Urothelium cell line (cell line): ENCODE measurements at places on chromosomes 13 and 19.

DNA sequence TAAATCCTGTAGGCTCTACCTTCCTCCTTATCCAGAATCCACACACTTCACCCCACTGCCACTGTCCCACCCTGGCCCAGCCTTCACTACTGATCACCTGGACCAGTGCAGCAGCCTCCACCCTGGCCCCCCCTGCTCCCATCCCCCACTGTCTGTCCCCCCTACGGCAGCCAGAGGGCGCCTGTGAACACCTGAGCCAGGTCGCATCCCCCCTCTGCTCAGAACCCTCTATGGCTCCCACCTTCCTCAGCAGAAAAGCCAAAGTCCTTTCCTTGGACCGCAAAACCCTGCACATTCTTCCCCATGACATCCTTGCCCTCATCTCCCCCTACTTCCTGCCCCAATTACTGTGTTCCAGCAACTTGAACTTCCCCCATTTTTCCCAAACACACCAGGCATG is 20.6 kb downstream of the ELAVL3 start:
- no peak for DNase-seq

DNA sequence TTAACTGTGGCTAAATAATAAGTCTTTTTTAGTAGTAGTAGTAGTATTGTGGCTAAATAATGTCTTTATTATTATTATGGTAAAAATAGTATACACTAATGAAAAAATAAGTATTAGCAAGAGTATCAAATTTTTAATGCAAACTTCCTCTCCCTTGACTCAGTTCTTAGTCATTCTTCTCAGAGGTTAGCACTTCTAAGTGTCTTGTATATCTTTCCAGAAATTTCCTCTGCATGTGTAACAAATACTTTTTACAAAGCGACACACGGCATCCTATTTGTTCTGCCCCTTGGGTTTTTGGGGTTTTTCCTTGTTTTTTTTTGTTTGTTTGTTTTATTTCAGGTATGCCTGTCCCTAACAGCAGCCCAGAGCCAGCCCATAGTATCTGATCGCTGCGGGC is 20.9 kb downstream of the SIN3B start:
- no peak for DNase-seq

- no peak for DNase-seq
These were observed 114.6 kb upstream of the ZNF91 start for GRCh38 chr19:23509686-23510450.

DNA sequence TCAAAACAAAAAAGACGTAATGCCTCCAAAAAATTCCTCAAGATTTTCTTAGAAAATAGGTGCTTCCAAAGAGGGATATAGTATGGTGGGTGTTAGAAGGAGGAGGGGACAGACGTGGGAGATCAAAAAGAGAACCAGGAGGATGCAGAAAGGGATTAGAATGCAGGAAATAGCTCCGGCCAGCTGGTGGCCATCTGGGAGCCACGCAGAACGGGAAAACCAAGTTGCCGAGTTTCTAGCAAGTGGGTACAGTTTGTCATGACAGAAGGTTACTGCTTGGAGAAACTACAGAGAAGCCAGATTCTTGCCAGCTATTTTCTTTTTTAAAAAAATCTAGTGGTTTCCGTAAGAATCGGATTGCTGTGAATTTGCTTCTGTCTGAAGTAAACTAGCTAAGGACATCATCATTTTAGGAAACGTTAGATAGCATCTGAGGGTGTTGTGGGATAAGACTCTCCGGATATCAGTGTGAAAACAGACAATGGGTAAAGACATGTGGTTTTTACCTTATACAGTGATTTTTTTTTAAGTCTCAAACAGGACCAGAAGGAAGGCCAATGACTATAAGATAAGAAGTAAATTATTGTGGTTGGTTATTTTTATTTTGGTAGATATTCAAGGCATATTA is 104.9 kb downstream of the HSPH1 start:
- DNase-seq: no peak

DNA sequence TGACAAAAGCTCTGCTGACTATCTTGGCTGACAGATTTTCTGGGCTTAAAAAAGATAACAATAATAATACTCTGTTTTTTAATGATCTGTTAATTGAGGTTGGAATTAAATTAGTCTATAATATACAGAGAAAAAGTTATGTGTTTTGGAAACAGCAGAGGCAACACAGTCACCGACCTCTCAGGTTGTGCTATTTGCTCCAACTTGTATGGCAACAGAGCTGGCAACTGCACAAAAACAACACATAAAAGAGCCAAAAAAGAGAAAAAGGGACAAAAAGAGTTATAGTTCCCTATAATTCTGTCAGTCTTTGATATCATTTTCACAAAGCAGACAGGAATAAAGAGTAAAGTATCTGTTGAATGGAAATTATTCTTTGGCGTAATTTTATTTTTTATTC is 102.3 kb upstream of the POSTN start:
- no peak for DNase-seq

GRCh38 chr19:447064-447426 is 13.8 kb downstream of the SHC2 start:
- DNase-seq: no peak

DNA sequence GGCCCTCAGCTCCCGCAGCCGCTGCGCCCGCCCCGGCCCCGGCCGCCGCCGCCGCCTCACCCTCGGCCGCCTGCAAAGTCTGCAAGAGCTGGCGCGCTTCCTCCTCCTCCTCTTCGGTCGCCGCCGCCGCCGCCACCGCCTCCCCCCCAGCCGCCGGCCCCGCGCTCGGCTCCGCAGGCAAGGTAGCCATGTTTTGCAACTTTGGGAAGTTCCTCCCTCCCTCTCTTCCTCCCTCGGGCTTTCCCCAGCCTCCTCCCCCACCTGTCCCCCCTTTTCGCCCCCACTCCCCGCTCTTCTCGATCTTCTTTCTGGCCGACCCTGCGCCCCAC is 433 bp downstream of the SIX5 start:
- peak; percentile 40 for DNase-seq

DNA sequence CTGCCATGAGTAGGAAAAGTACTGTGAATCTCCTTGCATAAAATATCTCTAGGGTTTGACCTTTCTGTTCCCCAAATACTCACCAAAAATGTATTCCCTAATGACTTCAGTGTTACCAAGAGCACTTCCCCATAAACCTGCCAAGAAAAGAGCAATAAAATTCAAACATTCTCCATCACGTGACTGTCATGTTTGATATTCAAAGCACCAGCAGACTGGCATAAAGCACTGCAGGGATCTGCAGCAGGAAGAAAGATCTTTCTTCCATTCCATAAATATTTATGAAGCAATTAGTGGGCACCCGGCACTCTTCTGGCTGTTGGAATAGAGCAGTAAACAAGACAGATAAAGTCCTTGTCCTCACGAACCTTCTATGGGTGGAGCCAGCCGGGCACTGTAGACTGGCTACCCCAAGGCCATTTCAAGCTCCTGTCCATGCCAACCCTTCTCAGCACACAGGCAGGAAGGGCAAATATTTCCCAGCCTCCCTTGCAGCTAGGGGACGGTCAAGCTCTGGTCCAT is 20.3 kb downstream of the PLA2G4C start:
- DNase-seq: no peak

DNA sequence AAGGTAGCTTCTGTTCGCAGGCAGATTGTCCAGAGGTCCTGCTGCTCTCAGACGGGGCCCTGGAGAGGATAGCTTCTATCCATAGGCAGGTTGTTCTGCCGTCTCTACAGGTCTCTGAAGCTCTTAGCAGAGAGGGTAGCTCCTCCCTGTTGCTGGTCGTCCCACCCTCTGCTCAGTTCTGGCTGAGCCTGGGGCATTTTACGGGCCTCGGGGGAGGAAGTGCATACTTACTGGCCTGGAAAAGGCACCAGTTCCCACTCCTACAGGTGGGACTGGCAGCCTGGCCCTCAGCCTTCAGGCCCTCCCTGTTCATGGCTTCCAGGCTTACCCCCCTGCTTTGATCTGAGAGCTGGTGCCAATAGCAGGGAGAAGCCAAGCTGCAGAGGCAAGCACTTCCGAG is 42.3 kb downstream of the USPL1 start:
- no peak for DNase-seq

GRCh38 chr19:3499738-3500428 is 591 bp downstream of the DOHH start:
- DNase-seq: no peak

DNA sequence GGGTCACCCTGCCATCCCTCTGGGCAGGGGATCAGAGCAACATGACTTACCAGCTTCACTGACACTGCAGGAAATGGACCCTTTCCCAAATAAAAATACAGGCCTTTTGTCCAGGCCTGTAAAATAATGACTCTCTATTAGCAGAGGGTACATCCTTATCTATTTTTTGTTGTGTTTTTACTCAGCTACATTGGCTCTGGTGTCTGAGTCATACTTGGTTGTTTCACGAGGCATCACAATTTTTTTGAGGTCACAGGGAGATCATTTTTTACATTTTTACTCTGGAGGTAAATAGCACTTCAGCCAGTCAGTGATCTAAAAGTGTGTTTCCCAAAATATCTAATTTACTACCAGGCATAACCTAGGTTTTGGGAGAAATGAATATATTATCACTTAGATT is 6.9 kb upstream of the HTR2A start:
- peak; percentile 25 for DNase-seq

DNA sequence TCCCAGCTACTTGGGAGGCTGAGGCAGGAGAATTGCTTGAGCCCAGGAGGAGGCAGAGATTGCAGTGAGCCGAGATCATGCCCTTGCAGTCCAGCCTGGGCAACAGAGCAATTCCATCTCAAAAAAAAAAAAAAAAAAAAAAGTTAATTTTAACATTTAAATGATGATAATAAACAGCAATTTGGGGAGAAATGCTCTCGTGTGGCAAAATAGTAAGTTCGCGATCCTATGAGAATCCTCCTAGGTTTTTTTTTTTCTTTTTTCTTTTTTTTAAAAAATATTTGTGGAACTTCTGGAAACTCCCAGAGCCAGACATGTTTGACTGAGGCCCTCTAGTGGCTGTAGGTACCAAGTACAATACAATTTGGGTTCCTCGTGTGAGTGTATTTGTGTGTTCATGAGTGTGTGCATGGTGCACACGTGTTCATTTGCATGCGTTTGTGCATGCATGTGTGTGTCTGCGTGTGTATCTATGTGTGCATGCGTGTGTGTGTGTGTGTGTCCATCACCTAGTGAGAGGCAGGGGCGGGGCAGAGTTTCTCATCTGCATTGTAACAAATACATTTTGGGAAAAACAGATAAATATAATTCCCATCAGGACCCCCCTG is 31.2 kb downstream of the TMPRSS9 start:
- peak; percentile 40 for DNase-seq

- no peak for DNase-seq
These were observed 8.1 kb upstream of the CYP2F1 start for GRCh38 chr19:41106177-41106576.

- DNase-seq: no peak
These were observed 8.7 kb downstream of the FCAR start for GRCh38 chr19:54882758-54883157.

DNA sequence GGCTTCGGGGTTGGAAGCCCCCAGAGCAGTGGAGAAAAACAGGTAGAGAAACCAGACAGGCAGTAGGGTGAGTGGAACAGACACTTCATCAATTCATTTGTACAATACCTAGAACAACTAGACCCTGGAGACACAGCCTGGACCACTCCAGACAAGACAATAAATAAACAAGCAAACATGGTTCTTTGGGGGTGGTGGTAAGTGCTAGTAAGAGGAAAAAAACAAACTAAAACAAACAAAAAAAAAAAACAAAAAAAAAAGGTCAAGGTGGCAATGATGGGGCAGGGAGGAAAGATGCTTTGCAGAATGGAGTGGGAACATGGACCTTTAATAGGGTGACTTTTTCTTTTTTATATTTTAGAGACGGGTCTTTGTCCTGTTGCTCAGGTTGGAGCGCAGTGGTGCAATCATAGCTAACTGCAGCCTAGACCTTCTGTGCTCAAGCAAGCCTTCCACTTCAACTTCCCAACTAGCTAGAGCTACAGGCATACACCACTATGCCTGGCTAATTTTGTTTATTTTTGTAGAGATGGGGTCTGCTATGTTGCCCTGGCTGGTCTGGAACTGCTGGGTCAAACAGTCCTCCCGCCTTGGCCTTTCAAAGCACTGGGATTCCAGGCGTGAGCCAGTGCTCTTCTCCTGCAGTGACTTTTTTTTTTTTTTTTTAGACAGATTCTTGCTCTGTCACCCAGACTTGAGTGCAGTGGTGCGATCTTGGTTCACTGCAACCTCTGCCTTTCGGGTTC is 3.1 kb downstream of the JUNB start:
- DNase-seq: no peak

DNA sequence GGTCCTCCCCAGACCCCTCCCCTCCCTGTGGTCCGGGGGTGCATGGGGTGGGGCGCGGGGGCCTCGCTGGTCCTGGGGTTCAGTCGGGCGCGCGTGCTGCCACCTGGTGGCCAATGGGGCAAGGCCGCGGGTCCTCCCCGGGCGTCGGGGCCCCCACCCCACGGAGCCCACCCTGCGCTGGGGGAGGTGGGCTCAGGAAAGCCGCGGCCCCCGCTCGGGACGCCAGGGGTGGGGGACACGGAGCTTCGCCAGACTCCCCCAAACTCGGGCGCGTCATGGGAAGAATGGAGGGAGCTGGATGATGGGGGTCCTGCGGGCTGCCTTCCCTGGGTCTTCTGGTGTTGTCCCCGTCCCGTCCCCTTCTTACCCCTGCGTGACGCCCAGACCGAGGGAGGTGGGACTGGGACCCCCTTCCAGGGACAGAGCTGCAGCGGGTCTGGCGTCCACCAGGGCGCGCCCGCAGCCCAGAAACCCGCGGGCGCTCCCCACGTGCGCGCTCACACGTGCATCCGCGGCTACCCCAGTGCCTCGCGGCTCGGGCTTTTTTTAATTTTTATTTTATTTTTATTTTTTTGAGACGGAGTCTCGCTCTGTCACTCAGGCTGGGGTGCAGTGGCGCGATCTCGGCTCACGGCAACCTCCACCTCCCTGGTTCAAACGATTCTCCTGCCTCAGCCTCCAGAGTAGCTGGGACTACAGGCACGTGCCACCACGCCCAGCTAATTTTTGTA is 19.8 kb upstream of the TCF3 start:
- peak; percentile 58 for DNase-seq

DNA sequence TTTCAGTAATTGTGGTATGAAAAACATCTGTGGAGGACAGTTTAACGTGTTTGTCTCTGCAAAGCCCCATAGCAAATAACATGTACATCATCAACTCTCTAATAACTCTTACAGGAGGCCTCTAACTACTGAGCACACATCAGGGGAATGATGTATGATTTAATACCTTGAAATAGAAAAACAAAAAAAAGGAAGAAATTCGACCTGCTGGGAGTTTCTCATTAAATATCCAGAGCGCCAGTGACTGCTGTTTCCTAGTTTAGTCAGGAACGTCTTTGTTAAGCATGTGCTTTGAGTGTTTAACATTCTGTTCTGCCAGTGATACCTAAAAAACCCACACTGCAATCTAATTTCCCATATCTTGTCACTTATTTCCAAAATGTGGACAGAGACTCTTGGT is 235.4 kb downstream of the PCDH20 start:
- no peak for DNase-seq

DNA sequence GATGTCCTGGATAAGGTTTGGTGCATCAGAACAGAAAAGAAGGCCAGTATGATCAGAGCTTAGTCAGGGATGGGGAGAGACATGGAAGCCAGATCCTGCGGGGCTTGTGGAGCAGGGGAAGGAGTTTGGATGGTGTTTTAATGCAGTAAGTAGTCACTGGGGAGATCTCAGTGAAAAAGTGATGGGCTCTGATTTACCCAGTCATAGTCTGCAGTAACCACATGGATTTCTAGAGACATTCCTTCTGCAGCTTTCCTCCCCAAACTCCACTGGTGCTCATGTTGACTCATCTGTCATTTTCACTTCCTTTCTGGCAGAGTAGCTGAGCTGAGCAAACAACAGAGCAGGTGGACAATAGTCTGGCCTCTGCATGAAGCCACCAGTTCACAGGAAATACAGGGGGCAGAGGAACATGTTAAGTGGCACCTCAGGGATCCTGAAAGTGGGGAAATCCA is 144.1 kb downstream of the DPF1 start:
- peak; percentile 78 for DNase-seq

GRCh38 chr13:40063703-40064102 is 408.2 kb downstream of the COG6 start:
- DNase-seq: no peak
